ENCODE measurements at places on chromosomes 12 and 14.

- no peak for DNase-seq
Observed at GRCh38 chr12:45634273-45634917, 95.1 kb upstream of the ARID2 start.

DNA sequence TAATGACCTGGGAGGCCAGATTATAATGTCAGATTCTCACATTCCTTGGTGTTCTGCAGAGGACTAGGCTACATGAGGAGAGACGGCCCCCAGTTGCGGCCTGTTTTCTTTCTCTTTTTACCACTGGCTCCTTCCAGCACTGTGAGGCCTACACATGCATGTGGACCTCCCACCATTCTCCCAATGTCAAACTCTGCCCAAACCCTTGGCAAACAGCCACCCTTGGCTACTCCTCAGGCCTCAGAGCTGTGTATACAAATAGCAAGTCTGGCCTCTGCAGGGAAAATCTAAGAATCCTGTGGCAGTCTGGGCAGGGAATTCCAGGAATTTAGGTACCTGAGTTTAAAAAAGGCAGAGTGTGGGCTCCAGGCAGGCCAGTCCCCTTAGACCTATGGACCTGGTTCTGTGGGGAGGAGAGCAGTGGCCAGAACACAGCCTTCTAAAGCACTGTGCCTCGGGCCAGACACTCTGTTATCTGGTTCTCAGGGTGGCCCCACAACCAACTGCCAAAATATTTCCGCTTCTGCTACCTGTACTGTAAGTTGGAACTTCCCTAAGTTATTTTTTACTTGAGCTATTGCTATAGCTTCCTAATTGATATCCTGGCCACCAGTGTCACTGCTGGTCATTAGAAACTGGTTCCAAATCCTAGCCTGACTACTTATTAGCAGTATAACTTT is 19.9 kb upstream of the NEDD1 start:
- no peak for DNase-seq

GRCh38 chr14:69665631-69666030 is 54.2 kb downstream of the SUSD6 start:
- DNase-seq, result no peak

DNA sequence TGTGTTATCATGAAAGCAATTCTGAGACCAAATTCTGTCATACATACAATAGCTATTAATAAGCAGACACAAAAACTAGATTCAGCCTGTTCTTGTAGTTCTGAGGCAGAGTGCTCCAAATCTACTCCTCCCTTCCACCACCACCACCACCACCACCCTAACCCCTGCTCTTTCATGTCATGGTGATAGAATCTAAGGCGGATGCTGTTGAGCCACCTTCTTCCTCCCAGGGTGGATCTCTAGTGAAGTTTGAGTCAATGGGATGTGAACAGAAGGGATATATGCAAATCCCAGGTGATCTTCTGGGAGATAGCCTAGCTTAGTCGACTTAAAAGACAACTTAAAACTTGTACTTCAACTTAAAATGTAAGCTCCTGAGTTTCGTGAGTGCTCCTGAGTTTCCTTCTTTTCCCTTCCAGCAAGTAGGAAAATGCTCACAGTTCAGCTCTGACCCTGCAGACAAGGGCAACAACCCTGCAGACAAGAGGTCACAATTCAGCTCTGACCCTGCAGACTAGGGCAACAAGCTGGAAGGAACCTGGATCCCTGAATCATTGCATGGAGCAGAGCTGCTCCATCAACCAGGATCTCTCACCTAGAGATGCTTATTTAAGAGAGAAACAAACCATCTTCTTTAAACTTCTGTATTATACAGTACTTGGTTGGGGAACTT is 204.1 kb downstream of the TTC8 start:
- no peak for DNase-seq

- DNase-seq, result peak; percentile 26
Observed at GRCh38 chr12:123532808-123533649, 490 bp downstream of the RILPL1 start.

GRCh38 chr12:51953864-51954263 is 2.4 kb downstream of the ACVR1B start:
- DNase-seq, result no peak

DNA sequence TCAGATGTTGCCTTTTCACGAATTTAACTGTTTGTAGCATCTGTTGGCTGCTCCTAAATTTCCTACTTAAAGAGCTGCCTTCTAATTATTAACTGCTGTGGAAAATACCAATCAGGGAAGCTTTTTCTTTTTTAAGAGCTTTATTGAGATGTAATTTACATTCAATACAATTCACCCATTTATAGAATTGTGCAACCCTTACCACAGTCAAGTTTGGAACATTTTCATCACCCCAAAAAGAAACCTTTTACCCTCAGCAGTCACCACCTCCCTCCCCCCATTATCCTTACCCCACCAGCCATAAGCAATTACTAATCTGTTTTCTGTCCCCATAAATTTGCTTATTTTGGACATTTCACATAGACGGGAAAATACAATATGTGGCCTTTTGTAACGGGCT is 1.4 kb downstream of the PCNX4 start:
- no peak for DNase-seq

- no peak for DNase-seq
Observed at GRCh38 chr12:5078423-5078822, 34.7 kb downstream of the KCNA5 start.

Data from head of caudate nucleus (tissue), 42 donors.